ENCODE measurements at places on chromosomes 12 and 14.

- no peak for DNase-seq
Measured at GRCh38 chr12:80293347-80293746, 150.7 kb upstream of the PTPRQ start.

- no peak for DNase-seq
Measured at GRCh38 chr12:103705927-103706326, 118.9 kb downstream of the STAB2 start.

DNA sequence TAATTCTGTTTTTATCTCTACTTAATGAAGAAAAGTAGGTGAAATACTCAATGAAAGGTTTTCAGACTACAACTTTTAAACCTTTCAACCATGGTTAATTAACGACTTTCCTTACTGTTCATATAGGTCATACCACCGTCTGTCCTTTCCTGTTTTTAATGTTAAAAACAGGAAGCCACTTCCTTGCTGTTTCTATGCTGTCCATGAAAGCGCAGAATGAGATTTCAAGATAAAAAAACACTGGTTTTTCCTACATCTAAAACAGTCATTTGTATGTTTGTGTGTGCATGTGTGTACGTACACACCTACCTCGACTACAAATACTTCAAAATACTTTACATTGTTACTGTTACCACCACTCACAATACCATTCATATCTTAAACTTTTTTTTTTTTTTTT lies 27.3 kb downstream of the SPTLC2 start:
- no peak for DNase-seq

- no peak for DNase-seq
Measured at GRCh38 chr14:75449696-75450095, 21.9 kb downstream of the JDP2 start.

GRCh38 chr12:84135586-84136279 lies 776.9 kb downstream of the SLC6A15 start:
- DNase-seq: no peak

- DNase-seq: no peak
Measured at GRCh38 chr14:105978618-105979295, 452.4 kb downstream of the TMEM121 start.

DNA sequence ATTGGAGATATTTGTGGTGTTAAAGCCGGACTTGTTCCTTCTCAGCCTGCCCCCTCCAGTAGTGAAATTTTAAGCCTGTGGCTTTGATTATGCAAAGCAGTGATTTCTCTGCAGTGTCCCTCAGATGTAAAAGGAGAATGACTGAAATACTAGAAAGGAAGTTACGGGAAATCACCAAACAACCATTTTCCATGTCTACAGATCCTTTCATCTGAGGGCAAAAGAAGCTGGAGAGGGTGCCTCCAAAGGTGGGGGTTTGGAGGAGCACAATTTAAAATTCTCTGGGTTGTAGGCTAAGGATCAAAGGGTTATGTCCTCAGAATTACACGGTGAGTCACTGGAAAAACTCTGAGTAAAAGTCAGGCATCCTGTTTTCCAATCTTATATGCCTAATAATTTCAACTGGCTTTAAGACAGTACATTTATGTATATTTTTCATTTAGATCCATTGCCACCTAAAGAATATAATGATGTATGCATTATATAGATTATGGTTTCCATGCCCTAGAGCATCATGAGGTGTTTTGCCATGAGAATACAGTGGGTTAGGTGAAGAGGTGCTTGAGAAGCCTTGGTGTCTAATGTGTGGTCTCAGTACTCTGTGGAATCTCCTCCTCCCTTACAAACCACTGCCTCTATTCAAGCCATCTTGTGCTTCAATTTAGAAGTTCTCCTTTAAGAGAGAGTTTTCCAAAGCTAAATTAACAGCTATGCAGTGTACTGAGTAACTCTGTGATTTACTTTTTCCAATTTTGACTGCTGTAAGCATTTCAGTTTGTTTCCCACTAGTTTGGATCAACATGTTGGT lies 362.1 kb downstream of the RAD51B start:
- no peak for DNase-seq
